ENCODE measurements at places on chromosomes 2 and 18.
A peak's percentile ranks its signal among the peaks of the same experiment; 100 is the strongest.

DNA sequence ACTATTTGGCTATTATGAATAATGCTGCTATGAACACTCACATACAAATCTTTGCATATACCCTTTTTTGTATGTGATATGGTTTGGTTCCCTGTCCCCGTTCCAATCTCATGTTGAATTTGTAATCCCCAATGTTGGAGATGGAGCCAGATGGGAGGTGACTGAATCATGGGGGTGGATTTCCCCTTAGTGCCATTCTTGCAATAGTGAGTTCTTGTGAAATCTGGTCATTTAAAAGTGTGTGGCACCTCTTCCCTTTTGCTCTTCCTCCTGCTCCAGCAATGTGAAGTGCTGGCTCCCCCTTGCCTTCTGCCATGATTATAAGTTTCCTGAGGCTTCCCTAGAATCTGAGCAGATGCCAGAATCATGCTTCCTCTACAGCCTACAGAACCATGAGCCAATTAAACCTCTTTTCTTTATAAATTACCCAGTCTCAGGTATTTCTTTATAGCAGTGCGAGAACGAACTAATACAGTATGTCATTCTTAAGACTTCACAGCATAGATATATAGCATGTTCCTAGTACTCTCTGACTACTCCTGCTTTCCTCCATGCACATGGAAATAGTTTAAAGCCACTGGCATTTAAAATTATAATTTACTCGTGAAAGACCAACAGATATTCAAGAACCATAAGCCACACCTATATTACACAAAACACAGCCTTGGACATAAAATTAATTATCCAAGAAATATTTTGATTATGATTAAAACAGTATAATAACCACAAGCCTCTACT, 75.2 kb downstream of the COBLL1 start:
- no peak for DNase-seq

- DNase-seq = no peak
These were observed 109.3 kb downstream of the ADCYAP1 start for GRCh38 chr18:1013951-1014350.

DNA sequence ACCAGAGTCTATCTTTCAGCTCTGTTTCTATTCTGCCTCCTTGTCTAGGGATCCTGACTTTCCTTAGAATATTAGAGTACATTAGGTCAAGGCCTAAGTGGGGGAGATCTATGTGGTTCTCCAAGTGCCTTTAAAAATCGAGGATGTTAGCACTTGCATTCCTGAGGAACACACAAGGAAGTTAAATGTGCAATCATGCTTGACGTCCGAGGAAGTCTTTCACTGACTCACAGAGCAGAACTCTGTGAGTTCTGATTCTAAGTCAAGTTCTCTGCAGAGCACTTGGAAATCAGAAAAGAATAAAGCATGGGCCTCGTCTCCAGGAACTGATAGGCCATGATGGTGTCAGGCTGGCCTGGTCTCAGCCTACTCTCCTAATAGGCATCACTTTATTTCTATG, 17.2 kb downstream of the FHOD3 start:
- no peak for DNase-seq

DNA sequence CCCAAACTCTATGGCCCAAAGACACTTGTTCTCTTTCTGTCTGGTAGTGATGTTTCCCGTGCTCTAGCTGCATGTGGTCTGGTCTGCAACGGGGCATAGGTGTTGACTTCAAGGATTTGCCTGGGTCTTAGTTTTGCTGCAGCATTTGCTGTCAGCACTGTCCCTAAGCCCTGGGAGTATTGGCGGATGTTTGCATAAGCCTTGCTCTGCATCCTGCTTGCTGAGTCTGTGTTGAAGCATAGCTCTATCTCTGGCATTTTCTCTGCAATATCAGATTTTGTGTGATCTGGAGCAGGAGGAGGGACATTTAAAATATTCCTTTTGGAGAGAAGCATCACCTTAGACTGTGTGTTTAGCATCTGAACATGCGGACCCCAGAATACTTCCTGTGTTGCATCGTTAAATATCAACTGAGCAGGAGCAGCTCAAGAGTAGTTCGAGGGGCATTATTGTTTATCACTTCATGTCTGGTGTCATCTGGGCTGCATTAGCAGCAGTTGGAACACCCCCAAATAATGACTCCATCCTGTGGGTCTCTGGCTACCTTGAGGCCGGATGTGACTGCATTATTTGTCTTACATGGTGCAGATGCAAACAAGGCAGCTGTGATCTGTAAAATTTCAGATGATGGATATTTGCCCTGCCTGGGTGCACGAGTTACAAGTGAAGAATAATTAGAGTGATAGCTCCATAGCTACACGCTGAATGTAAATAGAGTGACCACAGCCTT, 231.7 kb downstream of the TRIB2 start:
- DNase-seq = peak; percentile 23

- DNase-seq = no peak
These were observed 372.4 kb downstream of the PTPRM start for GRCh38 chr18:7939521-7939920.

DNA sequence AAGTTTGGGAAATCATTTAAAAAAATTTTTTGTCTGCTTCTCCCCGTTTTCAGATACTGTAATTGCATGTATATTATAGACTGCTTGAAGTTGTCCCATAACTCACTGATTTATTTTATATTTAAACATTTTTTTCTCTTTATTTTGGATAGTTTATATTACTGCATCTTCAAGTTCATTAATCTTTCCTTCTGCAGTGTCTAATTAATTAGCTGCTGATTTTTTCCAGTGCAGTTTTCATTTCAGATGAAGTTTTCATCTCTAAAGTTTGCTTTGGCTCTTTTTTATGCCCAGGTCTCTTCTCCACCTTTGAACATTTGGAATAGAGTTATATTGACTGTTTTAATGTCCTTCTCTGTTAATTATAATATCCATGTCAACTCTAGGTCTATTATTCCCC, 9.3 kb downstream of the CLIP4 start:
- no peak for DNase-seq

GRCh38 chr2:65076345-65076710, 20.1 kb downstream of the CEP68 start:
- DNase-seq = no peak

GRCh38 chr18:35077937-35078336, 36.7 kb downstream of the MAPRE2 start:
- DNase-seq = no peak

DNA sequence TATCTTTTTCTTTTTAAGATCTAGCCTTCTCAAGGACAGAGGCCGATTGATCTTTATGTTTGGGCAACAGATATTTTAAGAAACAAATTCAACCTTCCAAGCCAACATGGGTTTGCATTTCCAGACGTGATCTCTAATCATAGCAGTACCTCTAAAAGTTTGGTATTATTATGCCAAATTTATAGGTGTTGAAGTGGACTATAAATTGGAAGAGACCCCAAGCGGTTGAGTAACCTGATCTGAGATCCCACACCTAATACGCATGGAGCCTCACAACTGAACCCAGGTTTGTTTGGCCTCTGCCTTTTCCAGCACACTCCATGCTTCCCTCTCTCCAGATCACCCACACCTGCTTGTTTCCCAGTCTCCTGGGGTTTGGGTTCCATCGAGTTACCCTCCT, 116.5 kb downstream of the DDX1 start:
- no peak for DNase-seq

GRCh38 chr2:88642278-88642677, 15.0 kb upstream of the EIF2AK3 start:
- no peak for DNase-seq

- DNase-seq = no peak
These were observed 533 bp downstream of the HPCAL1 start for GRCh38 chr2:10303181-10303693.

DNA sequence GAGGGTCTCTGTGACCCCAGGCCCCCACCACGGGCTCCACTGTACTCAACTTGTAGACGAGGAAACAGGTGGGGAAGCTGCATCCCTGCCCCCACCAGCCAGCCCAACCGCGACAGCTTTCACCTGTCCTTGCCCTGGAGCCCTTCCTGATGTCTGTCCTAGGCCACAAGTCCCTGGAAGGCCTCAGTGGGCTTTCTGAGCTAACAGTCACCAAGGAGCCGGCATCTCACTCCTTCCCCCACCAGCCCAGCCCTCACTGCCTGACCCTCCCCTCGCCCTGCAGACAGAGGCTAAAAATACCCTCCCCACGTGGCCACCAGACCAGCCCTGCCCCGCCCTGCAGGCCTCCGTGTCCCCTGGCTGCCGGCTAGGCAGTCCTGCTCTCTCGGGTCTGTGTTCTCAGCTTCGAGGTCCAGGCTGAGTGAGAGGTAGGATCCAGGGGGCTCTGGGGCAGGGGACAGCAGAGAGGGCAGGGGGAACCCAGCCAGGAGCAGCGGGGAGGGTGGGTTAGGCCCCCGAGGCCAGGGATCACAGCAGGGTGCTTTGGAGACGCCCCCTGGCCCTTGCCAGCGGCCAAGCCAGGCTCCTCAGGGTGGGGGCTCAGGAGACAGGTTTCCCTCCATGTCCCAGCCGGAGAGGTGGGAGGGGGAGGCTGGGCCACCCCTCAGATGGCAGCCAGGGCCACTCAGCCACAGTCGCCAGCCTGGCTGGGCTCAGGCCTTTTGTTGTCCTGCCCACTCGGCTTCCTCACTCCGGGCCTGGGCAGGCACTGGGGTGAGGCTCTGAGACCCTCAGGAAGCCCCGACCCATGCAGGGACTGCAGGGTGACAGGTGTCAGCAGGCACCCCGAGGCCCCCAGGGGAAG, at the start of gene KLHL30:
Gene KLHL30, plus strand, starts transcription at position 338 of the 865 bp plus-strand sequence. CDS start 2,087 bp downstream, outside the sequence.
- DNase-seq = no peak

DNA sequence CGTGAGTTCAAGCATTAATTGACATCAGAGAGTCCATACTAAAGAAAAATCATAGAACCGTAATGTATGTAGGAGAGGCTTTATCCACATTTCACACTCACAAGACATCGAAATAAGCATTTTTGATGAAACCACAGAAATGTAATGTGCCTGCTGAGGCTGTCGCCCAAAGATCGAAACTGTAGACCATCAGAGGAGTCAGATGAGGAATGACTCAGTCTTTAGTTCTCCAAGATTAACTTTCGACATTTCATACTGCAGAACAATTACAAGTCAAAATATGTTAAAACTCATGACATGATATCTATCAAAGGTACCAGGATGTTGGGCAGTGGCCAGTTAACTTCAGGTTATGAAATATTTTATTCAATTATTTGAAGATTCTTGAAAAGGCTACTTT, 79.6 kb downstream of the RAB31 start:
- no peak for DNase-seq
